Small intestine (tissue), 16 donors: ENCODE measurements at places on chromosomes 3 and 15. TPM values are rescaled to one million over a fixed set of nuclear protein-coding genes. Genes with fewer than 3 reads are reported as not detected.

The HRG gene
- not detected for polyA plus RNA-seq

The FSIP1 gene
- not detected for polyA plus RNA-seq

The ABI3BP gene
- 122 TPM for polyA plus RNA-seq

The NBEAL2 gene
- polyA plus RNA-seq, result 50.5 TPM

The PLSCR1 gene
- 71.4 TPM for polyA plus RNA-seq
